ENCODE measurements at places on chromosomes 1 and 21. TPM values are rescaled to one million over a fixed set of nuclear protein-coding genes. Genes with fewer than 3 reads are reported as not detected.

The FOXJ3 gene
- total RNA-seq = 16.4 TPM

The TMEM125 gene
- 15.4 TPM for total RNA-seq

The GORAB gene
- 5.5 TPM for total RNA-seq

The NEK2 gene
- total RNA-seq = under 0.01 TPM

The OR2W3 gene
- not detected for total RNA-seq

The FAM72C gene
- total RNA-seq = not detected

The CFAP107 gene
- total RNA-seq = not detected

The NBPF6 gene
- under 0.01 TPM for total RNA-seq

The CELA2A gene
- not detected for total RNA-seq
